ENCODE measurements at places on chromosomes 2 and 18. TPM values are rescaled to one million over a fixed set of nuclear protein-coding genes. Genes with fewer than 3 reads are reported as not detected.

GRCh38 chr2:9405636-9406035 is 17.7 kb downstream of the ITGB1BP1 start:
- DNase-seq = peak; percentile 10

DNA sequence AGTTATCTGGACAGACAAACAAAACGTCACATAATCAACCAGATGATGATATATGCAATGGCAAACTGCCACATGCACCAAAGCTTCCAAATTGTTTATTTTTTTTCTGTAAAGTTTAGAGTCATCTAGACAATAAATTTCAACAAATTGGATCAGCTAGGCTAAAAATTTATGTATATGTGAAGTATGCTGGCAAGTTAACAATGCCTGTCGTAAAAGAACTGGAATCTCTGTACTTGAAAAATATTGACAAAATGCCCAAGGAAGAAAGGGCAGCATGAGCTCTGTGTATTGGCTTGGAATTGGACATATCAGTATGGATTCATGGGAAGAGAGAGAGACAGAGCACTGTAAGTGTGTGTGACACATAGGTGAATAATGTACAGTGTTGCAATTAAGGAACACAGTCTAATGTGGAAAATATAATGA is 309.8 kb downstream of the ERBB4 start:
- DNase-seq = no peak

The MARCHF4 gene
- total RNA-seq = 0.09 TPM

DNA sequence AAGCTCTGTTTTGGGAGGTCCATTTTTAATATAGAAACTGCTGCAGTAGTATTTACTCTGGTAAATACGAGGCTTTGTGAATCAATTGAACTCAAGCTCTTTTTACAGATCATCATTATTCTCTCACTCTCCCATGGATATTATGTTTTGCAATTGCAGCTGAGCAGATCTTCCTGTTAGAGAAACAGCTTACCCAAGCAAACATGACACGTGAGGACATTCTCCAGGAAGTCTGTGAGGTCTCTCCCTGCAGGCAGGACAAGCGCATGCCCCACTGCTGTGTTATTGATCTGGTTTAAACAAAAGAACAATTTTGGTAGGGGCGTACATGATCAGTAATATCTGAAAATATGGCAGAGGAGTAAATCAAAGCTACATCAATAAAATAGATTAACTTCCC is 72.1 kb downstream of the COL6A3 start:
- no peak for DNase-seq

DNA sequence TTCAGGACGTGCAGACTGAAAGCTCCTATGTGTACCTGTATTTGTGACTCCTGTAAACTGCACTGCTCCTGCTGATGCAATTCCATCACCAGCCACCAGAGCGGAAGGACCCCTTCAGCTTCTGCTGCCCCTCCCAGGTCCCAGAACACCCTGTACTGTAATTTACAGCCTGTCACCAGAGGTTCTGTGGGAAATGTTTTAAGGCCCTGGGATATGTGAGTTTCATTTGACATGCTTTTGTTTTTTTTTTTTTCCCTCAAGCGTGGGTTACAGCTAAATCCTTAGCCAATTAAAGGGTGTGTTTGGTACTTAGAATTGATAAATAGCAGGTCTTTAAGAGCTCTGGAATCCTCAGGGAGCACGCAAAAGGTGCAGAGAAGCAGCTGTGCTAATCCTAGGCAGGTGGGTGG is 79.4 kb downstream of the KCTD1 start:
- no peak for DNase-seq

The ACOXL gene
- 47.5 TPM for total RNA-seq

- no peak for DNase-seq
Observed at GRCh38 chr18:38957736-38958135, 1392.1 kb upstream of the CELF4 start.

- no peak for DNase-seq
Observed at GRCh38 chr18:36851202-36851590, 22.3 kb downstream of the KIAA1328 start.

DNA sequence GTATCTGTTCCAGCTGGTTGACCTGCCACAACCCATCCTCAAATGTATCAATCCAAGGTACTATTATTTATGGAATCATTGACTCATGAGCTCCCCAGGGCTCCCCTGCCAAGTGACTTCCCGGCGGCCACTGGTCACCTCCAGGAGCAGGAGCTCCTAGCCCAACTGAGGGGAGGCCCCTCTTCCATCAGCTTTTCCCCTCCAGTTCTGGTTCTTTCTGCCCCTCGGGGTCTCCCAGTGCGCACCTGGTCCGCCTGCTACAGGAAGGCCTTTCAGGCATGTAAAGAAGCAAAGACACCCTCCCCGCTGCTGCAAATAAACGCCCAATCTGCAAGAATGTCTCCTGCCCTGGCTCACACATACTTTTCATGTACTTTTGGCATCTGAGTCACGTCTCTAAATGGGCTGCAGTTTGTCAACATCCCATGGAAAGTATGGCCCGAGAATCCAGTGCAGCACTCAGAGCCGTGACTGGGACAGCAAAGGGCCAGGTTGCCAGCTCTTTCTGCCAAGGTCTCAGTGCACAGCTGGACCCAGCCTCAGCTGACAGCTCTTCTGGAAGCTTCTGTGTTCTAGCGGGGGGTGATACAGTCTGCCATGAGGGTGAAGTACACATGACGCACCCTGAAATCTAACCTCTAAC is 41.4 kb downstream of the KLHL29 start:
- no peak for DNase-seq

The VAMP5 gene
- 84.8 TPM for total RNA-seq

- no peak for DNase-seq
Observed at GRCh38 chr18:356778-357177, 88.9 kb upstream of the THOC1 start.

- no peak for DNase-seq
Observed at GRCh38 chr2:118632921-118633320, 214.5 kb downstream of the EN1 start.

The POTEC gene
- not detected for total RNA-seq

GRCh38 chr2:6071519-6071918 is 379.3 kb downstream of the SOX11 start:
- DNase-seq = no peak

- DNase-seq = no peak
Observed at GRCh38 chr2:105486762-105487141, 87.9 kb upstream of the FHL2 start.

The ALPG gene
- 0.49 TPM for total RNA-seq

- DNase-seq = no peak
Observed at GRCh38 chr2:80169811-80170594, 134.5 kb downstream of the LRRTM1 start.

All from upper lobe of right lung (tissue), 1 donor.